ENCODE measurements at places on chromosomes 2 and 18.

GRCh38 chr2:213162516-213163118 is 11.2 kb upstream of the IKZF2 start:
- DNase-seq, result no peak

DNA sequence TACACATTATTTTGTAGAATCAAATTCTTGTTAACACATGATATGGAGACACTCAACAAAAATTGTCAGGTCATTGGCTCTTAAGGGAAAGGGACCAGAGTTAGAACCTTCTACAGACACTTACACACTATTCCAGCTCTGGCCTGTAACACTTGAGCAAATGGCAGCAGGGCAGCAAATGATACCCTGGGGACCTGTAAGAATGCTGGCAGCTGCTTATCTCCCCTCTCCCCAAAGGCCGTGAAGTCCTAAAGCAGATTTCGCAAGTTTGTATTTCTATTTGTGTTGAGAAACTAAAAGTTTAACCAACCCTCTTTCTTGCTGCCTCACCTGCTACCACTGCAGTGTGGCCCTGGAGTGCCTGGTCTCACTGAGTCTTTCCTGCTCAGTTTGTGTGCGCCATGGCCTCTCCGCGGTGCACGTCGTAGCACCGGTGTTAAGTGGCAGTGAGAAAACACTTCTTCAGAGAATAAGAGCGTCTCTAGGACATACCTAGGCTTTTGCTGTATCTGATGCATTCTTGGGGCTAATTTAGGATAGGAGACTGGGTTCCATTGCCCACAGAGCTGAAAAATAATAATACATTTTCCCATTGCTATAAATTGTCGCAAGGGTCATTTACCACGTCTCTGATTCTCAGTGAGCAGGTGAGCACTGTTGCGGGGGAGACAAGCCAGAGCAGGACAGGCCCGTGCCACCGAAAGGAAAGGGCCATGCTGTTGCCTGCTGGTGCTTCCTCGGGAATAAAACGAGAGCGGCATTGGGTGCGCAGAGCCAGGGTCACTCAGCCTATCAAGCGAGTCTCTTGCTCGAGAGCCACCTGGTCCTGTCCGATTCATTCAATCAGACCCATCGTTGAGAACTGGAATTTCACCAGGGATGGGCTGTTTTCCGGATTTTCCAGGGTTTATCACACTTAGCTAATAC is 204.9 kb downstream of the PTGR3 start:
- DNase-seq, result no peak

DNA sequence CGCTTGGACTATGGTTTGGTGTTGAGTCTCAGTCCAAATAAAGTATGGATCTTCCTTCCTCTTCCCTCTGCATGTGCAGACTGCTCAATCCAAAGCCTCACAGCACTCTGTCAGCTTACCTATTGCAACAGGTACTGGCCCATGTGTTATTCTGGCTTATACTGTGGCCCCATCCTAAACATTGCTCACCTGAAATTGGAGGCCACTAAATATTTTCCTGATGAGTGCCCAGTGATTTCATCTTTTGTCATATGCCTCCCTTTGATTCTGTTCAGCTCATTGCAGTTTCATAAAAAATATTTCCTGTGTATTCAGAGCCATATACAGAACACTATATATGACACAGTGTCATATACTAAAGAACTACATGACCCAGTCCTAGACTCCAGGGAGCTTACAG is 86.3 kb upstream of the FAM136A start:
- DNase-seq, result no peak

- DNase-seq, result no peak
Observed at GRCh38 chr2:121001641-121002040, 266.0 kb downstream of the GLI2 start.

DNA sequence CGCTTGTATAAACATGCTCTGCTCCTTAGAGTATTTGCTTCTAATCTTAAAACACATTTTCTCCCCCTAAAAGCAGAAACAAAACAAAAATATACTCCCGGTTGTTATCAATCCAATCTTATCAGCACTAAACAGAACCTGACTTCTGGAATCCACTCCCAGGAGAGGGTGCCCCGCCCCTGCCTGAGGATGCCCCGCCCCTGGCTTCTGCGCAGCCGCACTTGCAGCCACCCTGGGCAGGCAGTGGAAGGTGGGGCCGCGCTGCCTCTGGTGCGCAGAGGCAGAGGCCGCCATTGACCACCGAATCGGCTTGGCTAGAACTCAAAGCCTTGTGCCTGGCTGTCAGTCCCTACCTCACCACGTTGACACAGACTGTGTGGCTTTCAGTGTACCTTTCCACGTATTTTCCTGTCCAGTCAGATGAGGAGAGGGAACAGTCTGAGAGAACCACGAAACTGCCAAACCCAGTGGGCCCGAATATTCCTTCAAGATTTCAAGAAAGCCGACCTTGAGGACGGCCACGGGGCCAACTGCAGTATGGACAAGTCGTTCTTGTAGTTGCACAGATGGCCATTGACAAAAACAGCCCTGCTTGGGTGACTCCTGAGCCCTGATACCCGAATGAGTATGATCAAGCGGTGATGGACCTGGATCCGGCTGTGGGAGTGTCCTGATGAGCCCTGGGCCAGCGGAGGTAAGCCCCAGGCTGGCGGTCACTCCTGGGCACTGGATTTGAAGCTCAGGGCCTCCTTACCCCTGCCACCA is 46.2 kb upstream of the ARHGAP28 start:
- DNase-seq, result no peak

- DNase-seq, result no peak
Observed at GRCh38 chr2:42826231-42826630, 33.8 kb upstream of the HAAO start.

DNA sequence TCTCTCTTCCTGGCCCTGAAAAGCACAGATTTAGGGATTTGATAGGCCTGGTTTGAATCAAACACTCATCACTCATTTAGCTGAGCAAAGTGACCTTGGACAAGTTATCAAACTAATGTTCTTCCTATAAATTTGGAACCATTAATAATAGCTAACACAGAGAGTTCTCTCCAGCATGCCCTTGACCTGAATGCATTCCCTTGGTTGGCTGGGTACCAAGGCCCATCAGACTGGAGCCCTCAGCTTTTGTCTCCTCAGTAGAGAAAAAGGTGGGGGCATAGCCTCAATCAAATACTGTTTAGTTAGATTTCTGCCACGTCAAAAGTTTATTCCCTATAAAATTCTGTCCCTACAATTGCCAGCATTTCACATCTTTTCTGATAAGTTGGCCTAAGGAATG is 13.8 kb upstream of the MRPL19 start:
- DNase-seq, result no peak

GRCh38 chr18:43888598-43888997 is 611.3 kb upstream of the SYT4 start:
- DNase-seq, result no peak

- DNase-seq, result no peak
Observed at GRCh38 chr18:293536-293935, 25.7 kb upstream of the THOC1 start.

DNA sequence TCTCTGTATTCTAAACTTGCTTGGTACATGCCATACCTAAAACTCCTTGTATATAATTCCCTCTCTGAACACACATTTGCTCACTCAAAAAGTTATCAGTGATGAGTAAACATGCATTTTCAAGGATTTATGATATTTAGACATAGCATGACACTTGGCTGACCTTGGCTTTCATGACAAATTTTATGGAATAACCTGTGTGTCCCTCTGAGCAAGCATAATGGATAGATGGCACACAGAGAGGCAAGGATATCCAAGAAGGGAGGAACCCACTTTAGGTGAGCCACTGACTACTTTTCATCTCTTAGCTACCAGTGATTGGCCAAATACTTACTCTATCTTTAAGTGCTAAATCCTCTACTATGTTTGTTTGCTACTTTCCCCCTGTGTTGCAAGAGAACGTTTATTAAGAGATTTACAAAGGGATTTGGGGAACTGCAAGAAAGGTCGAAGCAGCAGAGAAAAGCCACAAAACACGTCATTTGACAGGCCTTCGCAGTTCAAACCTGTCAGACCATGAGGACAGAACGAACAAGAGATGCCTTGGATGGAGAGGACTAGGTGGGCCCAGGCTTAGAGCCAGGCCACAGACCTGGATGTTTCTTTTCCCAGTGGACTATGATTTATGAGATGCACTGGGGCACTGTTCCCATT is 379.9 kb downstream of the NBAS start:
- DNase-seq, result no peak

GRCh38 chr2:189037518-189037917 is 63.3 kb downstream of the COL3A1 start:
- DNase-seq, result no peak

GRCh38 chr2:45220227-45220626 is 211.0 kb upstream of the SIX2 start:
- DNase-seq, result no peak

DNA sequence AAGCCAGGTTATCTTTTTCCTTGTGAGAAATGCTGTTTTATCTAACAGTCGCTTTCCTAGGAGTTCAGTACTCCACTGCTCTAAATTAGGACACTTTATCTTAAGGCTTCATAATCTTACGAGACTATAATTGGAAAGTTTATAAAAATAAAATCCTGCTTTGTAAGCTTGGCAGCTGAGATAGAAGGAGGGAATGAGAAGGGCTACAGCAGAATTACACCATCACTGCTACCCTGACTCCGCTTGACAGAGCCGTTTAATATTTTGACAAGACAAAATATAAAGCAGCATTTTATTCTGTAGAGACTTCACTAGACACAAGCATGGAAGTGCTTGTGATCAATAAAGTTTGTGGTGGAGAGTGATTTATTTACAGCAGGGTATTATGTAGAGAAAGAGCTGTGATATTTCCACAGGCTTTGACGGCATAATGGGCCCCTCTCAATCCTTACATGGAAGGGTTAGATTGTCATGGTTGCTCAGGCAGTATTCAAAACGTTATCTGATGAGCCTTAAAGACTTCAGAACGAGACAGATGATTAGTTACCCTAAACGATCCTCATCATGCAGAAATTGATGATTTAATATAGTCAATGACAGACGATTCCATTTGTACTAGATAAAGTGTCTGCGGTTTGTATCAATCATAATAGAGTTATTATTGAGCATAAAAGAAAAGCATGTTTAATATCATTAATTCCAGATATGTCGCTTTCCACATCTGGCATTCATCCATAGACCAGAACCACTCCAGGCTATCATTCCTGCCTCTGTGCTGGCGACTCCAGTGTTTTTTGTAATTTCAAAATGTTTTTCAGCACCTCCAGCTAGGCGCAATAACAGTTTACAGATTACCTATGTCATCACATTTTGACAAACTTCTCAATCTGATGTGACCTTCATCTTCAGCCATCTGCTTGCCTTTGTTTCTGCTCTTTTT is 242.2 kb downstream of the FIGN start:
- no peak for DNase-seq

DNA sequence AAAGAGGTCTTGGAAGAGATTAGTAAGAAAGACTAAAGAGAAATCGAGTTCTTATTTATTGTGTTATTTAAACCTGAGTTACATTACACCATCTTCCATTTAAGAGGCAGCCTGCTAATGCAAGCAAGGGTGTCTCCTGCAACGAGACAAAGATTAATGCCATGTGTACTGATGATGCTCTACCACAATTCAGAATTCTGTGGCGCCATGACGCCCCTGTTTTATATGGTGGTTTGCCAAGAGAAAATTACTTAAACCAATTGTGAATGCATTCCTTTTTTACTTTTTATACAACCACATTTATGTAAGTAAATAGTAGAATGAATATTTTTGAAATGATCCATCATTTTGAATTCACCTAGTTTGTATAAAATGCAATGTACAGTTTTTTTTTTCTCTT is 356.1 kb upstream of the ZEB2 start:
- DNase-seq, result no peak

- no peak for DNase-seq
Observed at GRCh38 chr2:225065882-225066281, 23.6 kb upstream of the DOCK10 start.

GRCh38 chr2:215724146-215724545 is 288.3 kb upstream of the FN1 start:
- no peak for DNase-seq

DNA sequence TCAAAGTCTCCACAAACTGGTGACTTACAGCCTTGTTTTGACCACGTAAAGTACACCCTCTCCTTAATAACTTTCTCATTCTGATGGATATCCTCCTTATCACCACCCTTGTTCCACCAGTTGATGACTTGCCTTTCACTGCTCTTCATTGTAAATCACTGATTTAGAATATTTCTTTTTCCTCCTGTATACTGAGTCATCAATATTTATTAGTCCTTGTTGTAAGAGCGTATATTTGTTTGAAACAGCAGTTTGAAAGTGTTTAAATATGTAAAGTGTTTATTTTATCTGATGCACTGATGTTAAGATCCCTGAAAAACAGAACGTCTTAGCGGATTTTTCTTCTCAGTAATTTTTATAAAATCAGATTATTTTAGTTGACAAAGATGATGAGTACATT is 34.2 kb upstream of the DYSF start:
- no peak for DNase-seq

DNA sequence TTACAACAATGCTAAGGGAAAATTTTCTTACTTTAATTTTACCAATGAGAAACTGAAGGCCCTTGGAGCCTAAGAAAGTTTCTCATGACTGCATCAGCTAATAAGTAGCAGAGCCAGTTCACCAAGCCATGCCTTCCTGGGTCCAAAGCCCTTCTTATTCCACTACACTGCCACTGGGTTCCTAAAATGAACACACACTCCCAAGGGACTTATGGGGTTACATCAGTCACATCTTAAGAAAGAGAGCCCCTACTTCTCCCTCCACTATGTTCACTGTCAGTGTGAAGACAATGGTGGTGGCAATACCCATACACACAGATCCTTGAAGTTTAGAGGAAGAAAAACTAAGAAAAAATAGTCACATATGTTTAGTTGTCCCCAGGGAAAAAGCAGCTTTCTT is 20.6 kb downstream of the MBD2 start:
- no peak for DNase-seq

- no peak for DNase-seq
Observed at GRCh38 chr18:53489266-53489665, 735.2 kb downstream of the MBD2 start.

- no peak for DNase-seq
Observed at GRCh38 chr2:237486819-237487448, at the start of gene MLPH. Gene MLPH (plus strand): TSS chr2:237487251. CDS start chr2:237493427, 6,176 bp downstream.

- DNase-seq, result no peak
Observed at GRCh38 chr18:11008505-11008904, 140.9 kb downstream of the PIEZO2 start.

GRCh38 chr2:196399722-196400691 is 228.6 kb upstream of the STK17B start:
- no peak for DNase-seq

DNA sequence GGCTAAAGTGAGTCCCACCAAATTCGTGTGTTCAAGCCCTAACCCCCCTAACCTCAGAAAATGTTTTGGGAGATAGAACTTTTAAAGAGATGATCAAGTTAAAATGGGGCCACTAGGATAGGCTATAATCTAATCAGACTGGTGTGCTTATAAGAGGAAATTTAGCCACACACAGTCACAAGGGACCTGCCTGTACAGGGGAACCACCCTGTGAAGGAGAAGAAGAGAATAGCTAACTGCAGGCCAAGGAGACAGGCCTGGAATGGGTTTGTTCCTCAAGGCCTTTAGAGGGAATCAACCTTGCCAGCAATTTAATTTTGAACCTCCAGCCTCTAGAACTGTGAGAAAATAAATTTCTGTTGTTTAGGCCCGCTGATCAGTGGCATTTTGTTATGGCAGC is 36.0 kb upstream of the TANK start:
- DNase-seq, result no peak

GRCh38 chr2:69171116-69171896 is 158.3 kb downstream of the ANTXR1 start:
- DNase-seq, result no peak

- DNase-seq, result no peak
Observed at GRCh38 chr18:22318745-22319407, 98.8 kb downstream of the CTAGE1 start.

- no peak for DNase-seq
Observed at GRCh38 chr2:144453486-144454158, 66.3 kb downstream of the ZEB2 start.

GRCh38 chr2:238162251-238162845 is 3.6 kb downstream of the ERFE start:
- DNase-seq, result no peak

Data from NCI-H1048 (cell line).